ENCODE measurements at places on chromosomes 7 and 10.

- DNase-seq, result no peak
Measured at GRCh38 chr7:40211276-40212003, 76.6 kb downstream of the SUGCT start.

DNA sequence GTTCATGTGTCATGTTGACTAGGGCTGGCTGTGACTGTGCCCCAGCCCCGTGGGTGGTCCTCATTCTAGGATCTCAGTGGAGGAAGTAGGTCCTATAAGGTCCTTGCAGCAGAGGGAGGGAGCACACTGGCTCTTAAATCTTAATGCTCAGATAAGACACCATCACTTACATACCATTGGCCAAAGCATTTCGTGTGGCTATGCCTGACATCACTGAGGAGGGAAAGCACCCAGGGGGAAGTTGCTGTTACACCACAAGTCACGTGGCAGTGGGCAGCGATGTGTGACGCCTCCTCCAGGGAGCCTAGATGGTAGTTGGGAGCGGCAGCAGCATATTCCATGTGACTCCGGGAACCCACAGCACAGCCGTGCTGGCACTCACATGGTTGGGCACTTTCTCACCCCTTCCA lies 224.7 kb upstream of the SH2B2 start:
- DNase-seq, result peak; percentile 74

DNA sequence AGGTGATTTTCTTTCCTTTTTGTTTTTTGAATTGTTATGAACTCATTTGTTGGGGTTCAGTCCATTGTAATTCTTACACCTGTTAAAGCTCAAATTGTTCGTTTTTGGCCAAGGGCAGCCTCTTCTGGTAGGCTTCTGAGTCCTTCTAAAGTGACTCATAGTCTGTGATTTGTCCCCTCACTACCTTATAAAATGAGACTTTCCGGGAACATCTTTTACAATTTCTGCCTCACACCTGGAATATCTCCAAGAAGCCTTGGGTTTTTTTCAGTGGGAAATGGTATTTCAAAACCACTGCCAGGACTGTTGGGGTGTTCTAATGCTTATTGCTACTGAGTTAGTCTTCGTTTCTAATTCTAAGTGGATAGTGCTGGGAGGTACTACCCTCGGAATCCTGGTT lies 56.7 kb downstream of the BMPR1A start:
- no peak for DNase-seq

GRCh38 chr7:88218836-88219605 lies 817 bp downstream of the SRI start:
- no peak for DNase-seq

DNA sequence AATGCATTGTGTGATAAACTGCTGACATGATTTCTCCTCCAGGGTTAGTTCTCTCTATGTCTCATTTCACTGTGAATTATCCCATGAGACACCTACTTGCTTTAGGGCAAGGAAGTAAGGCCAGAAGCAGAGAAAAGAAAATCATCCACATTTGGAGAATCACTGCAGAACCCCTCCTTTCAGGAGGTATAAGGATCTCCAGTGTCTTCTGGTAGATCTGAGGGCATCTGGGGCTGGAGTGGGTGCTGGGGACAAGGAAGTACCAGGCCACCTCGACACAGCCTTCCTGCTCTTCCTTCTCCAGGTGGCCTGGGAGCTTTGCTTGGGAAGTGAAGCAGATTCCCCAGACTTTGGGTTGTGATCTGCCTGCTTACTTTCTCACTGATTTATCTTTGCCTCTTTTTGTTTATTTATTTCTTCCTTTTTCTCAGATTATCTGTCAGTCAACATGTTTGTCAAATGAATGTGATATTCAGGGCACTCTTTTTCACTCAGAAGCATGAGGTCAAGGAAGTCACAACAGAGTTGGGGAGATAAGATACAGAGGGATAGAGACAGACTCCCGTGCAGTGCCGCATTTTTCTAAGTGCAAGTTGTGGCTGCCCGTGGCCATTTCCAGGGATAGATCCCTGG lies 12.4 kb upstream of the CAMK2G start:
- DNase-seq, result no peak

- no peak for DNase-seq
Measured at GRCh38 chr10:11588873-11589574, 22.4 kb downstream of the USP6NL start.

DNA sequence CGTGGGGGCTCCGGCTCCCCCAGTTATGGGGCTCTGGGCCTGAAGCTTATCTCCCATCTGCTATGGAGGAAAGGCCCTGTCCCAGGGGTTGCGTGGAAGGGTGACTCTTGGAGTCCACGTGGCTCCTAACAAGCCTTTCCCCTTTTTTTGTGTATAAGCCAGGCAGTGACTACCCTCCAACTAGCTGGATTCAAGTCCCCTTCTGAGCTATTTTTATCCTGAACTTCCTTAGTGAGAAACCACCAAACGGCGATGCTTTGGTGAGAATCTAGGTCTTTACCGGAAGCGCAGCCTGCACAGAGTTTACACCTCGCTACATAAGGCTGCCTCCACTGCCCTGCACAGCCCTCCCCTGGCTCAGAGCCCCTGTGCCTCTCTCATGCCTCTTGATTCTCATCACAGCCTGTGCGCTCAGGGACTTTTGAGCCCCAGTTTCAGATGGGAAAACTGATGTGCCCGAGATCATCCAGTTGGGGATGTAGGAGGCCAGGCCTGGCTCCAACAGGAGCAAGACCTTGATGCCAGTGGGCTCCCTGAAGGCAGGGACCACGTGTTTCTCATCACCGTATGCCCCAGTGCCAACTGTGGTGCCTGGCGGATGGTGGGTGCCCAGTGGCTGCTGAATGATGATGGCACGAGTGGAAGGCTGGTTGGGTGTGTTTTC lies 102.3 kb upstream of the PPIF start:
- no peak for DNase-seq

GRCh38 chr7:73613954-73614735 lies 10.2 kb downstream of the MLXIPL start:
- no peak for DNase-seq

- no peak for DNase-seq
Measured at GRCh38 chr7:42694894-42695507, 216.9 kb downstream of the C7orf25 start.

DNA sequence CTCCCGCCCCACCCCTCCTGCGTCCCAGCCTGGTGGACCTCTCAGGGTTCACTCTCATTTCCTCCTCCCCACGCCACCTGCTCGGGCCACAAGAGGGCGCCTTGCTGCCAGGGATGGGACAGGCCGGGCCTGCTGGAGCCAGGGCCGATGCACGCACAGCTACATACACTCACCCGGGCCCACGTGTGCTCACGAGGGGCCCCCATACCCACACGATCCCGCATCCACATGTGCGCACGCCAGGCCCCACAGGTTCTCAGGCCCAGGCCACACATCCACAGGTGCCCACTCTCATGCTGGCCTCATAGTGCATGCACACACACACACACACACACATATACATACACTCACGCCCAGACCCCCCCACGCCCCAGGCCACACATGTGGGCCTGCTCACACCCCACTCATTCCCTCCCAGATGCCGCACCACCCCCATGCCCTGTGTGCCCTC lies 68.6 kb downstream of the LHPP start:
- DNase-seq, result peak; percentile 88

DNA sequence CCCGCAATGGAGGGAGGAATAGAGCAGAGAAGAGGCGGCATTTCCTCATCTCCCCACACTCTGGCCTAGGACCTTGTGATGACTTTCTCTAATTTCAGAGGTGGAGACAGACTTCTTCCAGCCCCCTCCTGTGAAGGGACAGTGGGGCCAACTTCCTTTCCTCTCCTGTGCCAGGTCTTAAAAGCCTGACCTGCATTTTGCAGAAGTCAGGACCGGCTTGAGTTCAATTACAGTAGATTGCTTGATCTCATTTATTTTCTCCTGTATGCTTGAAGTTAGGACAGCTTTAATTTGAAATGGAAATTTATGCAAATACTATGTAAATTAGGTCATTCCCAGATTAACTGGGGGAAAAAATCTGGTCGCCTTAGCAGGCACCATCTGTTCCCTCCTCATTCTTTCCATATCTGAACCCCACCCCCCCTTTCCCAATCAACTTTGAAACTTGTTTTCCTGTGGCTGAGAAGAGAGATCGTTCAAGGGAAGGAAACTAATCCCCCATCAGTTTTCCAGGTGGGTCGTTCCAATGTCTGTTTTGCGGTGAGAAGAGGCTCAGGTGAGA lies 57.1 kb downstream of the SYPL1 start:
- DNase-seq, result no peak

DNA sequence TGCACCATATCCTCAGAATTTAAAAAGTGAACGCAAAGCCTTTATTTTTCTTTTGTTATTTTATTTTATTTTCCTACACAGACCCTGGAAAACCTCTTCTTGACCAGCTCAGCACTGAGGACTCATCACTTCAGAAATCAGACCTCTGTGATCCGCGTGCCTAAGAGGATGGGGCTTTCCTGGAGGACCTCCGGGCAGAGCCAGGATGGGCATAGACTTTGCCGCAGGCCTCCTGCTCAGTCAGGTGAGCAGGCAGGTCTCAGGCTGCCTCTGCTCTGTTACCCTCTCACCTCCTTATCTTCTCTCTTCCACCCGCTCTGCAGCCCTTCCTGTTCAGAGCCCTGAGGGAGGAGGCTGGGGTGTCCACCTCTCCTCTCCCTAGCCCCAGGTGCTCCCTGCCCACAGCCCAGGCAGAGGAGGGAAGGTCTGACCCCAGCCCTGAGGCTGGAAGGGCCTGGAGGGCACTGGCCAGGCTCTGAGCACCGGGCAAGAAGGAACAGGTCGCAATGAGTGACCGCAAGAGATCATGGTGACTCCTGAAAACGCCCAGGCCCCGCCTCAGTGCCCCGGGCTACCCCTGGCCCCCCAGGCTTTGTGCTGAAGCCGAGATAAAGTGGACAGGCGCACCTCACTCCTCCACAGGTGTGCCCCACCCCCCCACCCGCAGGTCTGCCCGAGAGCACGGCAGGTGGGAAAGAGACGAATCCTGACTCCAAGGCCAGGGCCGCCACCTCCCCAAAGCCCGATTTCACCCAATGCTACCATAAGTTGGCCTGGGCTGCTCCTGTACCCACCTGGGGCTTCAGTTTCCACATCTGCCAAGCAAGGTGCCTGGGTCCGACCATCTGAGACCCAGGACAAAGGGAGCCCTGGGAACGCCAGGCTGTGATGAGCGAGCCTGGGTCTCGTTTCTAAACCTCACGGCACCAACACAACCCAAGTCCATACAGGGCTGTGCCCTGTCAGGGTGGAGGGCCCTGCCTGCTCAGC lies 2.8 kb downstream of the CALML5 start:
- DNase-seq, result no peak

DNA sequence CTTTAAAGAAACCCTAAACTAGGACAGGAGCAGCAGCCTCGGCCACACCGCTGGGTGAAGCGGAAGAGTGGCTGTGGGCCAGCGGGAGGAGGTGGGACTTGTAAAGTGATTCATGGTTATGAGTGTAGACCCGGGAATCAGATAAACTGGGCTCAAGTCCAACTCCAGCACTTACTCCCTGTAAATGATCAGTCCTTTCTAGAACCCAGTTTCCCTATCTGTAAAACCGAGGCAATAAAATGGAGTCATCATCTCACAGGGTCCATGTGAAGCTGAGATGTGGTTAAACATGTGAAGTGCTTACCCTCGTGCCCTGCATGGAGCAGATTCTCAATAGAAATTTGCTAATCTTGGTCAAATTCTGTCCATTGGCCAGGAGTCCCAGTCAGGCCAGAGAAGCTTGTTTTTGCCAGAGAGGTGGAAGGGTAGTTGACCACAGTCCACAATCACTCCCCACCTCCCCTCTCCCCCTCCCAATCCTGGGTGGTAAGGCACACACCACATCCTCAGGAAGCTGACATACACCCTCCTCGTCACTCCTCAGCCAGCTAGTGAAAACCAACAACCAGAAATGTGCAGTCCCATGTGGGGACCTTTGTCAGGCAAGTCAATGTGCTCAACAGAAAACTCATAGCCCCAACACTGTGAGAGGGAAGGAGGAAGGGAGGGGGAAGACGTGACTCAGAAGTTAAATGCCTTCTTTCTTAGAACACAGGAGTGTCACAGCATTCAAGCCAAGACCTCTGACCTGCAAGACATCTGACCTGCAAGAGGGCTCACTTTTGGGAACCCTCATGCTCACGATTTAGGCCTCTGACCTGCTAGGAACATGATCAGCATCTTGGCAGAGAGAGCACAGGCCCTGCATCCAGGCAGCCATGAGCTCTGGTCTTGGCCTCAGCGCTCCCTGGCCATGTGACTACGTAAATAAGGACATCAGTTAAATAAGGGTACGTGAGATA lies 145.1 kb downstream of the PLXNA4 start:
- DNase-seq, result peak; percentile 75

DNA sequence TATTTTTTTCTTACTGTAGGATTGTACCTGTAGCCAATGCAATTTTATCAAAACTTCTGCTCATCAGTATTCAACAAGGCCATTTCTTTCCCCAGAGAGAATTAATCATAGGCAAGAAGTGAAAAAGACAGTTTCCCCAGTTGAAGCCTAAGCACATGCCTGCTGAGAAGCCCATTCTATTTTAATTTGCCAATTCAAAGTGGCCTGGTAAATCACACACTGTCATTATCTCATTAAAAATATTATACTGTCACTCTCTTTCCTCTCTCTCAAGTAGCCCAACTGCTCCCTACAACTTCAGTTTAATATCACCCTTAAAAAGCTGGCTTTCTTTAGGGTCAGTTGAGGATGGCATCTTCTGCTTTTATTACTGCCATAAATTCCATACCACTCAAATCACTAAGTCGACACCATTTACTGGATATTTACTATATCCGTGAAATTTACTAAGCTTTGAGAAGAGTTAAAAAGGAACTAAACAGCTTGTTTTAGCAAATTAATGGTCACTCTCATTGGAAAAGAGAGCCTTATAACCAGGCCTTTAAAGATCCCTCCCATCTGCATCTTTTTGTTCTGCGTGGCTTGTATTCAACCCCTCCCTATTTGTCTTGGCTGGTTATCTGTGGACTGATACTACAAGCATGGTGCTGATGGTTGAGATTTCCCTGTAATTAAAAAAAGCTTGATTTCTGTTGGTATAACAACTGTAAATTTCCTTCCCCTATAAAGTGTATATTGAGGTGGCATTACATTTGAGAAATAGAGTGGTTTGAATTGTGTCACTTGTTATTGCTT lies 30.6 kb downstream of the COL28A1 start:
- no peak for DNase-seq

- peak; percentile 45 for DNase-seq
Measured at GRCh38 chr7:108459922-108460551, 3.8 kb upstream of the NRCAM start.

DNA sequence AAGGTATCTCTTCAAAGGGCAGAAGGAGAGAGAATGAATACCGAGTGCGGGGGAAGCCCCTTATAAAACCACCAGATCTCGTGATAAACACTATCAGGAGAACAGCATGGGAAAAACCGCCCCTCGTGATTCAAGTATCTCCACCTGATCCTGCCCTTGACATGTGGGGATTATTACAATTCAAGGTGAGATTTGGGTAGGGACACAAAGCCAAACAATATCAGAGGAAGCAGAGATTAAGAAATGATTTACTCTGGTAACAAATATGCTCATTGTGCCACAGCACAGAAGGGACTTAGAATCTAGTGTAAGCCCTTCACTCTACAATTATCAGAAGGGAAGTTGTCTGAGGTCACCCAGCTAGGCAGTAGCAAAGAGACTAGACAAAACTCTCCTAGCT lies 40.1 kb upstream of the ZNRF2 start:
- DNase-seq, result no peak
